Muscle of leg (tissue), 16 donors: ENCODE measurements at places on chromosomes 2 and 18. TPM values are rescaled to one million over a fixed set of nuclear protein-coding genes. Genes with fewer than 3 reads are reported as not detected.

DNA sequence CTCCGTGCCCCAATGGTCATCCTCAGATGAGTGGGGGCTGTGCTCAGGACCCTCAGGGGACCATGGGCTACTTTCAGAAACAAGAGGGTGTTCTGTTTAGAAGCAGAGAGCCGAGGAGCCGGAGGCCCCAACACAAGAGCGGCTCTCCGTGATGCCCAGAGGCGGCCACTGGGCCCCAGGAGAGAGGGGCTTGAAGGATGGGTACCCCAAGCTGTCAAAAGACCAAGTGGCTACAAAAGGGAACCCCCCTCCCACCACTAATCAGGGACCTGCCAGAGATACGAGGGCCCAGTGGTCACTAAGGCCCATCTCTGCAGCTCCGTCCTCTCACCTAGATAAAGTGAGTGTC lies 93.6 kb downstream of the HDAC4 start:
- peaks cover 98% of the 10 kb centered on the region for H3K4me1 ChIP-seq
- no peaks in the 10 kb centered on the region for H3K27me3 ChIP-seq
- no peak overlapping the region for H3K4me3 ChIP-seq
- no peak for DNase-seq

- H3K27me3 ChIP-seq: no peaks in the 10 kb centered on the region
- no peak overlapping the region for H3K4me3 ChIP-seq
- H3K27ac ChIP-seq: no peak overlapping the region
Observed at GRCh38 chr2:317501-318424, 29.9 kb upstream of the ALKAL2 start.

DNA sequence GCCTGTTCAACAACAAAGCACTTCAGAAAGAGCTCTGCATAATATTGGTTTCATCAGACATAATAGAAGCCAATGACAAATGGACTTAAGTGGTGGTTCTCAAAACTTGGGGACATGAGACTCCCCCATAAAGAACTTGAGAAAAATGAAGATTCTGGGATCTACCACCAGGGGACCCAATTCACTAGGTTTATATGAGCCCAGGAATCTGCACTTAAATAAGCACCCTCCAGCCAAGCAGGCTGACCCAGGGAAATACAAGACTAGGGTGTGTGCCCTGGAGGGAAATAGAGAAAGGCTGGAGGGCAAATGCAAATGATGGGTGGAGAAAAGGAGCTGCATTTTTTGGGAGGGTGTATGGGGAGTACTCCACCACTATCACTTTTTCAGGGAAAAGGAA lies 52.5 kb downstream of the SATB2 start:
- H3K4me1 ChIP-seq: no peaks in the 10 kb centered on the region
- H3K36me3 ChIP-seq: no peaks in the 10 kb centered on the region
- DNase-seq: no peak
- H3K4me3 ChIP-seq: no peak overlapping the region

The UBR3 gene
- total RNA-seq: 46.5 TPM

The IL36B gene
- total RNA-seq: not detected
